Activated CD8-positive, alpha-beta memory T cell treated with anti-CD3 and anti-CD28 coated beads for 1 hour (primary cell): ENCODE measurements at places on chromosomes 12 and 14.

GRCh38 chr12:91290354-91290753 lies 107.7 kb upstream of the DCN start:
- no peak for DNase-seq

- DNase-seq, result no peak
Measured at GRCh38 chr14:55851301-55851700, 266.9 kb upstream of the PELI2 start.

DNA sequence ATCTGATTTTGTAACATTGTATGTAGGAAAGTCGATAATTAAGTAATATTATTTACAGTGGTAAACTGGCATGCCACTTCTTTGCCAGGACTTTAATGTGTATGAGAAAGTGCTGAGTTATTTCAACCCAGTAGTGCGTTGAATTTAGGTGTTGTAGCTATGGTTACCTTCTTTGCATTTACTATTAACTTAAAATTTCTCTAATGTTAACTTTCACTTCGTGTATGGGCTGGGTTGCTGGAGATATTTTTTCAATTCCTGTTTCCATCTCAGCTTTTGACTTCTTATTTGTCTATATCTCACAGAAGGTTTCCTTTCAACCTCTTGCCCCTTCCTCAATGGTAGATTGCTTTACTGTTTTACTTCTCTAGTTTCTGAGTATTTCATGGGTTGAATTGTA lies 1345.6 kb downstream of the FSCB start:
- DNase-seq, result no peak

- no peak for DNase-seq
Measured at GRCh38 chr12:16545836-16546235, 60.1 kb downstream of the LMO3 start.

- no peak for DNase-seq
Measured at GRCh38 chr14:99387880-99388279, 92.8 kb downstream of the SETD3 start.

DNA sequence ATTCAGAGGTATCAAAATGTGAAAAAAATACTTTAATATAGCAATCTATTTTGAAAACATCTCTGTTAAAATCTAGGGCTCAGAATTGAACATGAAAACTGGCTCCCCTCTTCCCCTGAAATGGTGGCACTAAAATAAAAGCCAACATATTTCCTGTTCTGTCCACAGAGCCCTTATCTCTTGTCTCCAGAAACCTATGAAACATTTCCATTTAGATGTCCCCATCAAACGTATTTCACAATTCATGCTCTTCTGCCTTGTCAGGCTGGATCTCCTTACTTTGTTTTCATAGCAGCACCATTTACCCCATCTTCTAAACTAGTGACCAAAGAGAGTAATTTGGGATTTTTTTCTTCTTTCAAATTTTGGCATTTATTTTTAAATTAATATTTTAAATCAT lies 42.4 kb downstream of the PDE3A start:
- no peak for DNase-seq

GRCh38 chr12:5655120-5655519 lies 223.2 kb downstream of the NTF3 start:
- no peak for DNase-seq

DNA sequence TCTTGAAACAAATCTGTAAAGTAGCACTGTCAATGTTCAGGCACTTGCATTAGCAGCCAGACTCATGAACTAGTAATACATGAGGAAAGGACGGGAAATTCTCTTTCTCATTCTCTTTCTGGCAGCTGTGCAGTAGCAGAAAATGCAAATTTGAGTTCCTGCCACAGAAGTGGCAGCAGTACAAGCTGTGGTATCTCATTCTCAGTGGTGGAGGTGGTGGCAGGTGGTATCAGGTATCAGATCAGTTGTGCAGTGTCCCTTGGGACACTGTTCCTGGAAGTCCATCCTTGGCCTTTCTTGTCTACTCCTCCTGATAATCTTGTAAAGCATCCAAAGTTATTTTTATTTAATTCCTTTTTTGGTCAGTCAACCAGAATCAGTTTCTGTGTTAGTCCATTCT lies 103.0 kb downstream of the C12orf42 start:
- no peak for DNase-seq

DNA sequence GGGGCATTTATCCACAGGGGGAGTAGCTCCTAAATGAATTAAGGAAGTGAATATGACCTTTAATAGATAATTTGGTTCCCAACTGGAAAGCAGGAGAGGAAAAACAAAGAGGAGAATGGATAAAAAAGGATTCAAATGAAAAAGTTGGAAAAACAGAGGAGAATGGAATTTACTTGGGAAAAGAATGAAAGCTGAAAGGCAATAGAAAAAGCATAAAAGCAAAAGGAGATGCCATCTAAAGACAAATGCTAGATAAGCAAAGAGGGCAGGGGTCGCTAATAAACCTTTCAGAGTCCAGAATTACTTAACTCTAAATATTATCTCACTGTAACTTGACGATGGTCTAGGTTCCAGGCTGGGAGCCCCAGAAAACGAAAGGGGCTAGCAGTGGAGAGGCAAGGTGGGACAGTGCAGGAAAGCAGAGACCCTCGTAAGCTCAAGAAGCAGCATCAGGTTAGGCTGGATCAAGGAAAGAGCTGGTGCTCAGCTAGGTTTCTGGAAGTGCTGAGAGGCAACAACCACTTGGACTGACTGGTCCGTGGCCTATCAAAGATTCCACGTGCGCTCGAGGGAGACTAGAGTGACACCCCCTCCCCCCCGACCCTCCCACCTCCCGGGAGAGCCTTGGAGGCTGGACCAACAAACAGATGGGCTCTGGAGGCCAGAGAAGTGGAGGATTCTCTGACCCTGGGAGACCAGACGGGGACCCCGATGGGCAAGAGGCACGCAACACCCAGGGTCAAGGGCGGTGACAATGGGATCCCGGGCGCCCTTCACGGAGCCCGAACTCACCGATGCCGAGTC lies 1.2 kb downstream of the SLC2A13 start:
- DNase-seq, result no peak

DNA sequence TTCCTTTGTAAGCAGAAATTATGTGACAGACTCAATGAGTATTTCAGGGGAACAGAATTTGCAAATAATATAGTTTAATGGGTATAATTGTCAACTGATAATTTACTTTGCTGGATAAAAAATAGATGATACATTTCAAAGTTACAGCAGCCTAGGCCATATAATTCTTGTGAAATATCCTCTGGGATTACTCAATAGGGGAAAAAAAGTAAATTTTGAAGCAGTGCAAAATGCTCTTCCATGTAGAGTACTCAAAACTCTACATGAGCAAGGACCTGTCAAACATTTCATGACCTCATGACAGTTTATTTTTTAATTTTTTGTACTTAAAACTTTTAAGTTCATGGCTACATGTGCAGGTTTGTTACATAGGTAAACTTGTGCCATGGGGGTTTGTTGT lies 163.3 kb downstream of the DACT1 start:
- DNase-seq, result no peak
